Fibroblast of skin of scalp (primary cell): ENCODE measurements at places on chromosomes 13 and 19.

DNA sequence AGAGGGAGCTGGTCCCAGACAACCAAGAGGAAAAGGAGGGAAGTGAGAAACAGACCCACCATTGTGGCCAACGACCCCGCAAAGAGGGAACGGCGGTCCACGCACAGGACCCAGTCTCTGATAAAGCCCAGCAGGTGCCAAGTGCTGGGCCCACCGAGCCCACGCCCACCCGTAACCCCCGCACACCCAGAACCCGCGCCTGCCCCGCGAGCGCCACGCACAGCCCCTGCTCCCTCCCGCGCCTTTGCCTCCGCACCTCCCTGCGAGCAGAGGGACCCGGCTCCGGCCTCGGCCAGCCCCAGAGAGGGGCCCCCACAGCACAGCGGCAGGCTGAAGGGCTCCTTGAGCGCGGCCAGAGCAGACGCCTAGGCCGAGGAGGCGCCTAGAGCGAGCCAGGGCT is 1192.2 kb downstream of the PCDH17 start:
- no peak for DNase-seq

DNA sequence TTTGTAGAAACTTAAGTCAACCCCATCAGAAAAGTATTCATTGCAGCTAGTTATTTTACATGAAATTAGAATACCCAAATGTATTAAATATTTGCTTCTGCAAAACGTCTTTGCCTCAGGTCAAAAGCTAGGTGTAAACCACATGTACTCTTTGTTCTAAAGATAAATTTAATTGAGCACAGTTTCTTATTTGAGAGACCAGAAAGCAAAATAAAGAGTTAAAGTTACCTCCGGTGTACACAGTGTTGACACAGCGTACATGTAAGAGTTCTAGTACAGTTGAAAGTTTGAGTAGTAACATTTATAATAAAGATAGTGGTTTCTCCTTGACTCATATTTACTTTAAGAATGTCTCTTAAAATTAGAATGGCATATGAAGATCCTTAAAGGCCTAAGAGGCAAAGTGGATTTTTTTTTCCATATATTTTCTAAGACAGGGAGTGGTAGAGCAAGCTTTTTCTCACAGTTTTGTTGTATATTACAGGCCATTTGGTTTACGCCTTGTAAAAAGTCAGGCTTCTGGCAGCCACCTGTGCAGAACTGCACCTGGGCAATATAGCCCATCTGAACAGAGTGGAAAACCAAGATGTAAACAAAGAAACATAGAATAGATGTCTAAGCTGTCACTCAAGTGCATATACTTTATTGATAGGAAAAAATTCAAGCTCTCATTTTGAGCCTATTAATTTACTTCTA is 2.9 kb downstream of the LRCH1 start:
- DNase-seq: no peak

DNA sequence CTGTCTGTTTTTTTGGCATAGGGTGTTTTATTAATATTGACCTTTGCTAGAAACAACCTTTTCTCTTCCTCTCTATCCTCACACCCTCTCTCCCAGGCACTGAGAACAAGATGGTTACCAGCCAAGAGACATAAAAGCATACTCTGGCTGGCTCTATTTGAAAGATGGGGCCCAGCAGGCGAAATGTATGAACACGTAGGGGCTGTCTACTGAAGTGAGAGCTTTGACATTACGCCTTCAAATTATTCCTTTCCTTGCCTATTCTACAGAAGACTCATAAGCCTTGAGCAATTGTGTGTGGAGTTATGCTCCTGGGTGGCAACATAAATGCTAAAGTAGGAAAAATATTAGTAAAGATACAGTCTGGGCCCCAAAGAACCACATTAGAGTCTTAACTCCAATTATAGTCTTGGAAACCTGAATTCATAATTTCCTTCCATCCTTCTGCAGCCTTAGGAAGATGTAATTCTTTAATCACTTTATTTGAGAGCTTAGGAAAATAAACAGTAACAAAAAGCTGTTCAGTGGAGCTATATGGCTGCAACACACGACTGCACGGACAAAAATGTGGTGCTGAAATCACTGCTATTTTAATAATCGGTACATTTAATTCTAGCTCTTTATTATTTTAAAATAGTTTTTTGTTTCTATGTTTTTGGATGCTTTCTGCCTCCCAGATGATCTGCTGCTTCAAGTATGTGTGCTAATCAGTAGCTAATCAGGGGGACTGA is 122.3 kb upstream of the RNF113B start:
- DNase-seq: no peak

DNA sequence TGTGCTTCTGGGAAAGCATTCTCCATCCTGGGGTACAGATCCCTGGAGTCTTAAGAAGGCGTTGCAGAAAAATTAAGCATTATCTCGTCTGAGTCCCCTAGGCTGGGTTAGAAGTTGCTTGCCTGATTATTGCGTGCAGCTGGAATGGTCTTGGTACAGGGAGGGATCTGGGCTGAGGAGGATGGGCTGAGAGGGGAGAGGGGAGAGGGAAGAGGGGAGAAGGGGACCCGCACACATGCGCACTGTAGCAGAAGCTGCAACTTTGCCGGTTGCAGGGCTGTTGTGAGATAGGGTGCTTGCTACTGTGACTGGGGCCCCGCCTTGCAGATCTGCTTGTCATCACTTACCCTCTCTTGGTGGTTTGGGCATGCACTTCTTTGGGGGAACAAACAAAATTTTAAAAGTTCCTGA is 316.8 kb downstream of the DLEU7 start:
- no peak for DNase-seq

- DNase-seq: peak; percentile 93
These were observed 43.6 kb downstream of the ARHGAP35 start for GRCh38 chr19:46904114-46905060.

DNA sequence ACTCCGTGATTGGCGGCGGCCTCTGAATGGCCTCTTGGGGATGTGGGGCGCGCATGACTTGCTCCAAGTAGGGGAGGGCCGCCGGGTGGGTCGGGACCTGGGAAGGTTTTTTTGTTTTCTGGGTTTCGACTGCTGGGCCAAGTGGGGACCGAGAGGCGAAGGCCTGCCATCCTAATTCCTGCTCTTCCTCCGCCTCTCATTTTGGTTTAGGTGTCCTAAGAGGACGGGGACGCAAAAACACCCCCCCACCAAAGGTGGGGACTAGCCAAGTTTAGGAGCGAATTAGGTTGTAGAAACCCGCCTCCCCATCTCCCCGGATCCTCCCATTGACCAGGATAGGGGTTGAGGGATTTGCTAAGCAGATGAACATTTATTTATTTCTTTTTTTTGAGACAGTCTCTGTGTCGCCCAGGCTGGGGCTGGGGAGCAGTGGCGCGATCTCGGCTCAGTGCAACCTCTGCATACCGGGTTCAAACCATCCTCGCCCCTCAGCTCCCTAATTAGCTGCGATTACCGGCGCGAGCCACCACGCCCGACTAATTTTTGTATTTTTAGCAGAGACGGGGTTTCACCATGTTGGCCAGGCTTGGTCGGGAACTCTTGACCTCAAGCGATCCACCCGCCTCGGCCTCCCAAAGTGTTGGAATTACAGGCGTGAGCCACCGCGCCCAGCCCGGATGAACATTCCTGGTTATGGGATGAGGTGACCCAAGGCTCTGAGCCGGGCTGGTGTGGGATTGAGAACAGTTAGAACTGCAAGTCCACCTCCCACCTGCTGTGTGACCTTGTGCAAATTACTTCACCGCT is 838 bp downstream of the PPP2R1A start:
- DNase-seq: peak; percentile 58

DNA sequence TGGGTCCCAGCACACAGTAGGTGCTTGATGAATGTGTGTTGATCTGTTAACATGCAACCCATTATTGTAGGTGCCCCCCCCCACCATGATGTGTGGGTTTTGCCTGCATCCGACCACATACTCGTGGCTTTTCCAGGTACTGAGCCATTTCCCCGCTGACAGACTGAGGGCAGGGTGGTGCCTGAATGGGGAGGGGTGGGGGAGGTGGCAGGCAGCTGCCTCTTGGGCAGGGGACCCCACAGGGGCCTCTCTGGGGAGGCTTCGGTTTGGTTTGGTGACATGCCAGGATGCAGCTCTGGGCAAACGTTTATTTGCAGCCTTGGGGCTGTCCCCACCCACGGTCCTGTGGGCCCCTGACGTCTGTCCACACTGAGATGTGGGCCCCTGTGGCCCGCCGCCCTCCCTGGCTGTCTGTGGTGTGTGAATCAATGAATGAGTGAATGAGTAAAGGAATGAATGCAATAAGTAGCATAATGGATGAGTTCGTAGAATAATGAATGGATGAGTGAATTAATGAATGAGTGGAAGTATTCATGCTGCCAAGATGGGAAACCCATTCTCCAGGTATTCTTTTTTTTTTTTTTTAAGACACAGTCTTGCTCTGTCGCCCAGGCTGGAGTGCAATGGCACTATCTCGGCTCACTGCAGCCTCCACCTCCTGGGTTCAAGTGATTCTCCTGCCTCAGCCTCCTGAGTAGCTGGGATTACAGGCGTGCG is 9.0 kb upstream of the JUND start:
- DNase-seq: peak; percentile 37

DNA sequence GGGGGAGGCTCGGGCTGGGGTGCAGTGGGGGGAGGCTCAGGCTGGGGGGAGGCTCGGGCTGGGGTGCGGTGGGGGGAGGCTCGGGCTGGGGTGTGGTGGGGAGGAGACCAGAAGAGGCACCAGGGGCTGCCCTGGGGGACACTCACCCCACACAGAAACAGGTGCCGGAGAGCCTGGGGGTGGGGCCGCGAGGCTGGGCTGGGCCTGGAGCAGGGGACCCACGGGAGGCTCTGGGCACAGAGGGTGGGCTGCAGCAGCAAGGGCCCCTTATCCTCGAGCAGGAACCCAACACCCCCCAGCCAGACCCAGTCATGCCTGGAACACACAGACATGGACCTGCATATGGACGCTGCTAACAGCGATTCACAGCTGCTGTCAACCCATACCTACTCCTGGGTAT is 34.3 kb downstream of the GPX4 start:
- no peak for DNase-seq

GRCh38 chr13:101728021-101728420 is 275.5 kb downstream of the ITGBL1 start:
- DNase-seq: no peak

DNA sequence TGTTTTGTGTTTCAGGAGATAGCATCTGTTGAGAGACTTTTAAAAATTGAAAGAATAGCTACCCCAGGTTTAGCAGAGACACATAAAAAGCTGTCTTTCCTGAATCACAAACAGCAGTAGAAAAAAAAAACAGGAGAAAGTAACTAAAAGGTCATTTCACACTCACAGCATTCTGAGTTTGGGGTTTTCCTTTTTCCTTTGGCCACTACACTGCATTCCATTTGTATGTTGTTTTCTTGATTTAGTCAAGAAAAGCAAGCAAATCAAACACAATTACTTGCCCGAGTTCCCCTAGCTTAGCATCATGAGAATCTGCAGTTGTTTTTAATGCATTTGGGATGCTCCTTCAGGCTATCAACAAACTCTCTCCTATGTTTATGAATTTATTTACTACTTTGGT is 161.0 kb downstream of the KCTD12 start:
- peak; percentile 38 for DNase-seq

DNA sequence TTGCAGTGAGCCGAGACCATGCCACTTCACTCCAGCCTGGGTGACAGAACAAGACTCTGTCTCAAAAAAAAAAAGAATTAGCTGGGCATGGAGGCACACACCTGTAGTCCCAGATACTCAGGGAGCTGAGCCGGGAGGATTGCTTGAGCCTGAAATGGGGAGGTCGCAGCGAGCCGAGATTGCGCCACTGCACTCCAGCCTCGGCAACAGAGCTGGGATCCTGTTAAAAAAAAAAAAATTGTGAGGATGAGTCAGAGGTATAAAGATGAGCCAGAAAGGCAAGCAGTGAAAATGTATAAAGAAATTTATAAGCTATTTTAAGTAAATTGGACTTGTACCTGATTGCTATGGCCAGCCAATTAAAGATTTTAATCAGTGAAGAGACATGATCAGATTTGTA is 21.1 kb downstream of the KBTBD6 start:
- DNase-seq: no peak

GRCh38 chr13:42007844-42008243 is 40.6 kb upstream of the DGKH start:
- DNase-seq: peak; percentile 13

- DNase-seq: no peak
These were observed 257.9 kb downstream of the COG6 start for GRCh38 chr13:39913339-39913738.

DNA sequence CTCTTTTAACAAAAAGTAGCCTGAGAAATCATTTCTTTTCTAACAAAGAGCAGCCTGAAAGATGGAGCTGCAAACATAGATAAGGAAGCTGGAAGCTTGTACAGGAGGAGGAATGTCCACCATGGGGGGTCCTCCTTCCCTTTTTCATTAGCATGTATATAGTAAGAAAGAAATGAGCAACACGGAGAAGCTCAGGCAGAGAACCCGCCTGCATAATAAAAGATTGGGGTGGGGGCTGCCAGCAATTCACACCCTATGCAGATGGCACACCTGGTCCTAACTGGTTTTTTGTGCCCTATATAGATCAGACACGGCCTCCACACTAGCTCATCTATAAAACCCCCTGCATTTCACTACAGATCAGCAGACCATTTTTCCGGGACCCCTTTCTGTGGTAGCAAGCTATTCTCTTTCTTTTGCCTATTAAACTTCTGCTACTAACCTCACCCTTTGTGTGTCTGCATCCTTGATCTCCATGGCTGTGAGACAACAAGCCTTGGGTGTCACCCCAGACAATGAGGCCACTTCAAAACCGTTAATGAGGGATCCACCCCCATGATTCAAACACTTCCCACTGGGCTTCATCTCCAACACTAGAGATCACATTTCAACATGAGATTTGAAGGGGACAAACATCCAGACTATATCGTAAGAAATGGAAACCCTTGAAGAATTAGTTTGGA is 167.5 kb upstream of the FREM2 start:
- no peak for DNase-seq

GRCh38 chr19:3224346-3225168 is at the start of gene CELF5:
Gene CELF5 (plus strand): TSS chr19:3224661. CDS start chr19:3224740, 79 bp downstream.
- DNase-seq: peak; percentile 48

GRCh38 chr13:44406617-44407016 is 33.0 kb downstream of the SERP2 start:
- DNase-seq: no peak

DNA sequence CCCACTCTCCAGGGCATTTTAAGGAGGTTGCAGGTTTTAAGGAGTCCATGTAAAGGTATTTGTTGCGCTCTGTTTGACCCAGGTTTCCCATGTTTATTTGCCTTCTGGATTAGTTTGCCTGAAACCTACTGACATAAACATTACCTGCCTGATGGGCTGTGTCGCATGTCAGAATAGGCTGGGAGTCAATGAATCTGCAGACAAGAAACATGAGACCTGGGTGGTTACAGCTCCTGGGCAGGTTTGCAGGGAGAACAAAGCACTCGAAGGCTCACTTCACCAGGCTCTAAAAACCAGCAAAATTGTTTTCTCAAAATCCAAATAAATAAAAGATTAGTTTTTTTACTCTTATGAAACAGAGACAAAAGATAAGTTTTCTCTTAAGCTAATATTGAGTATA is 114.4 kb upstream of the SERTM1 start:
- DNase-seq: no peak

- no peak for DNase-seq
These were observed 233.4 kb downstream of the KCNRG start for GRCh38 chr13:50248516-50249143.
